Astrocyte (in vitro differentiated cells and primary cell): ENCODE measurements at places on chromosomes 2 and 18. TPM values are rescaled to one million over a fixed set of nuclear protein-coding genes. Genes with fewer than 3 reads are reported as not detected.

DNA sequence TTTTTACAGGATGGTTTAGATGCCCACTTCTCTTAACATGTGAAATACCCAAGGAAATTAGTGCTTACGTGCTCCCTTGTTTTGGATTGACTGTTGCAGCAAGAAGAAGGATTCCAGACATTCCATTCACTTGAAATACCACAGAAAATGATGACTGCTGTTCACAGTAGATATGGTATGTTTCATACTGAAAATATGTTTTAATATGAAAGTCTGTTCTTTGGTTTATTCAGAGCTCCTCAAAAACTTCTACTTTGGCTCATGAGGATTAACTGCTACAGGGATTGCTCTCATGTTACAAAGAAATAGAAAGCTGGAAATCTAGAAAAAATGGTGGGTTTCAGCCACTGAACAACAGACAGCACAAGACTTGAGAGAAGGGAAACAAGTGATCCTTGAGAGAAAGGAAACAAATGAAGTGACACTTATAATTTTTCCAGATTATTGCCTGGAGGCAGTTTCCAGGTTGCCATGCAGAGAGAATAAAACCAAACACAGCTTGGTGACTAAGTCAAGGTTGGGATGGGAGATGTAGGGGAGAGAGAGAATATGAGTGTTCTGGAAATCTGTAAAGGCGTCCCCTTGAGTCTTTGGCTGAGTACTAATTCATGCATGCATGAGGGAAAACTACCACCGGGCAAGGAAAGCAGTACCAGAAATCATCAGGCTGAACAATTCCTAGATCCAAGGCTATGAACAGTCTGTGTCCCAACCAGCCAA, 348.1 kb downstream of the CLIP4 start:
- no peaks in the 10 kb centered on the region for H3K36me3 ChIP-seq
- no peaks in the 10 kb centered on the region for H3K27me3 ChIP-seq
- DNase-seq: peak; percentile 90
- H3K4me3 ChIP-seq: peak overlapping the region; percentile 13
- peaks cover 24% of the 10 kb centered on the region for H3K4me1 ChIP-seq
- peak overlapping the region; percentile 83 for H3K27ac ChIP-seq

DNA sequence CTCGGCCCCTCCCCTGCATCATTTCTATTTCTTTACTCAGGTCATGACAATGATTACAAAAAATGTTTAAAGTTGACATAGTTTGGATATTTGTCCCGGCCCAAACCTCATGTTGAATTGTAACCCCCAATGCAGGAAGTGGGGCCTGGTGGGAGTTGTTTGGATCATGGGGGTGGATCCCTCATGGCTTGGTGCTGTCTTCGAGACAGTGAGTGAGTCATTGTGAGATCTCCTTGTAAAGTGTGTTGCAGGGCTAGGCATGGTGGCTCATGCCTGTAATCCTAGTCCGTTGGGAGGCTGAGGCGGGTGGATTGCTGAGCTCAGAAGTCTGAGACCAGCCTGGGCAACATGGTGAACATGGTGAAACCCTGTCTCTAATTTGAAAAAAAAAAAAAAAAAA, 9.2 kb upstream of the MAP4K4 start:
- H3K4me3 ChIP-seq: no peak overlapping the region
- H3K27ac ChIP-seq: no peak overlapping the region
- DNase-seq: no peak
- H3K27me3 ChIP-seq: no peaks in the 10 kb centered on the region
- H3K36me3 ChIP-seq: no peaks in the 10 kb centered on the region
- peaks cover 4% of the 10 kb centered on the region for H3K4me1 ChIP-seq

GRCh38 chr2:85950743-85951142, 62.0 kb upstream of the ST3GAL5 start:
- no peak overlapping the region for H3K27ac ChIP-seq
- no peaks in the 10 kb centered on the region for H3K4me1 ChIP-seq
- no peaks in the 10 kb centered on the region for H3K27me3 ChIP-seq

GRCh38 chr2:59790186-59791003, 763.1 kb downstream of the BCL11A start:
- DNase-seq: no peak
- H3K27ac ChIP-seq: no peak overlapping the region
- no peaks in the 10 kb centered on the region for H3K27me3 ChIP-seq
- no peaks in the 10 kb centered on the region for H3K36me3 ChIP-seq

DNA sequence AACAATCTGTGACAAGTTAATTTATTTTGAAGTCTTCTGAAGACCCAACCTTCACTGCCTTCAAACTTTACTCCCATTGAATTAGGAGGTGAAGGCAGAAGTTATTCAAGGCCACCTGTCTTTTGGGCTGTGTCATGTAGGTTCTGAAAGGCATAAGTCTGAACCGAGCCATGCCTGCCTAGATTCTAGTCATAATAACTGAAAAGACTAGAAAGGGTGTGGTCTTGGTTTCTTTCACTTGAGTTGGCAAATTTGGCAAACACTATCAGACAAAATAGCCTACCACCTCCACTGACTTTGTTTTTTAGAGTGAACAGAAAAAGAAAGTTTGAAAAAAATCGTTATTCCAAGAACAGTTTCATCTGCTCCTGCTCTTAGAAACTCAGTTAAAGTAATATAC, 38.4 kb downstream of the PPM1B start:
- H3K27ac ChIP-seq: no peak overlapping the region
- H3K4me3 ChIP-seq: no peak overlapping the region
- no peaks in the 10 kb centered on the region for H3K27me3 ChIP-seq
- no peaks in the 10 kb centered on the region for H3K36me3 ChIP-seq
- no peak for DNase-seq
- no peaks in the 10 kb centered on the region for H3K4me1 ChIP-seq

GRCh38 chr2:181051861-181052522, 71.6 kb downstream of the UBE2E3 start:
- no peak overlapping the region for H3K4me3 ChIP-seq
- H3K4me1 ChIP-seq: no peaks in the 10 kb centered on the region
- DNase-seq: no peak
- H3K36me3 ChIP-seq: no peaks in the 10 kb centered on the region
- H3K27me3 ChIP-seq: no peaks in the 10 kb centered on the region

DNA sequence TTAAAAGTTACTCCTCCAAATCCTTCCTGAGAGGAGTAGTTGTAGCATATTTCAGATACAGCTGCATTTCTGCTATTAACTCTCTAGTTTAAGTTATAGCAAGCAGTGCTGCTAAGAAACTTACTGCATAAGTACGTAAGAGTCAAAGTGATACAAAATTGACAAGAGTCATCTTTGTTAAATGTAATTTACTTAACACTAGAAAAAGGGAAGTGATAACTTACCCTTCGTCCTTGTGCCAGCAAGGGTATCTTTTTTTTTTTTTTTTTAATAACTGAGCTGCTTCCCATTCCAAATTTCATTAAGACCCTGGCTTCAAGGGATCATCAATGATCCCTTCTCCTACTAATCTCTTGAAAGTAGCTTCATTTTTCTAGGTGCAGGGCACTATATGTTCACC, 493.0 kb downstream of the PLCL1 start:
- H3K36me3 ChIP-seq: no peaks in the 10 kb centered on the region
- no peak overlapping the region for H3K4me3 ChIP-seq
- no peaks in the 10 kb centered on the region for H3K27me3 ChIP-seq
- no peak for DNase-seq
- H3K4me1 ChIP-seq: no peaks in the 10 kb centered on the region

DNA sequence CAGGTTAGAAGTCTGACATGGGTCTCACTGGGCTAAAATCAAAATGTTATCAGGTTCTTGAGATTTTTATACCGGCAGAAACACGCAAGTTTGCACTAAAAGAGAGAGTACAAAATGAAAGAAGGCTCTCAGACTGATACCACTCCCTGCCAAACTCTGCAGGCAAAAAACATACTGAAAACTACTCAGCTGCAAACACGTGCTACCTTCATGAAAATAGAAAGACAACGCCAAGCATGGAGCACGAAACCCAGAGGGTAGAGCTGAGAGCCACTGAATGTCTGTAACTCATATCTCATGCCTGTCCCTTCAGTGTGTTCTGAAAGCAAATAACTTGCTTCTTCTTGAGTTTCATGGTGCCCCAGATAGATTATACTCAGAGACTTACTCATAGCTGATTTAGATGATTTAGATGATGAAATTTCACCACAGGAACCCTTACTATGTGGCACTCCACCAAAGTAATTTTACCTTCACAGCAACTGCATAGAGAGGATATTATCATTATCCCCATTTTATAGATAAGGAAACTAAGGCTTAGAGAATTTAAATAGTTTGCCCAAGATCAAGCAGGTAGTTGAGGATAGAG, 313.0 kb upstream of the SLC39A10 start:
- H3K27ac ChIP-seq: no peak overlapping the region
- H3K36me3 ChIP-seq: no peaks in the 10 kb centered on the region
- H3K27me3 ChIP-seq: no peaks in the 10 kb centered on the region
- DNase-seq: peak; percentile 71

NYAP2 gene
- 0.14 and 0.19 TPM in 2 replicates for total RNA-seq
